ENCODE measurements at places on chromosomes 5 and 9.

GRCh38 chr9:129008986-129009583 is 19.0 kb downstream of the SH3GLB2 start:
- no peak for DNase-seq

DNA sequence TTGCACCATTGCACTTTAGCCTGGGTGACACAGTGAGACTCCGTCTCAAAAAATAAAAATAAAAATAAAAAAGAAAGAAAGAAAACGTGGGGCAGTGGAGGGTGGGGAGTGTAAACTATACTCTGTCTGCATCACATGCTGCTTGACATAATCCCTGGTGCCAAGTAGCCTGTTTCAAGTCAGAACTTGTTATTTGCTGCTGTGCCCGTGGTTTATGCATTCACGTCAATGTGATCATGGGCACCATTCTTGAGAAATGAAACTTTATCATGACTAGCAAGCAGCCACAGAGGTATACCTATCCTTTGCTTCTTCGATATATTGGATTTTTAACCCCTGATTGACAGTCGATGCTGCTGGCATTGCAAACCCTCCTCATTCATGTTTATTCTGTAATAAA is 4.1 kb upstream of the SMU1 start:
- DNase-seq: no peak

DNA sequence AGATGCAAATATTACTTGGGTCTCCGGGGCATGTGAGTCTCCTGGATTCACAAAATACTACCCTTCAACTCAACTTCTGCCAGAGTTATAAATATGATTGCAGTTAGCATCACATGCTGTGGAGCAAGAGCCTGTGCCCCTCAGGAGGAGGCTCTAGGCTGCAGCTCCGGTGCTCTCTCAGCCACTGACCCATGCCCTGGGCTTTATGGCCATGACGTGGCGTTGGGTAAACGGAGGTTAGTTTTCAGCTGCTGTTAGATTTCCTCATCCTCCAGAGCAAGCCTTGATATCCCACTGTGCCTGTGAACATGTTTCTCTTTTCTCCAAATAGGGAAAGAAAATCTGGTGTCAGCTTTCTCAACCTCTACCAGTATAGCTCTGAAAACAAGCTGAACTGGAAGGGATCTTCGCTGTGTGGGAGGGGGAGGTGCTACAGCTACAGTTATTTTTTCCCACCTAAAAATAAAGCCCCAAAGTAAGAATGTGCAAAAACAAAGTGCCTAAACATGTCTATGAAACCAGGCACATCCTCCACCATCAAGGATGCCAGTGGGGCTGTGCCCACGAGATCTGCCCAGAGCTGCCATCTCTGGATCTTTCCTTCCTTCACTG is 124.4 kb upstream of the GPR151 start:
- DNase-seq: no peak

DNA sequence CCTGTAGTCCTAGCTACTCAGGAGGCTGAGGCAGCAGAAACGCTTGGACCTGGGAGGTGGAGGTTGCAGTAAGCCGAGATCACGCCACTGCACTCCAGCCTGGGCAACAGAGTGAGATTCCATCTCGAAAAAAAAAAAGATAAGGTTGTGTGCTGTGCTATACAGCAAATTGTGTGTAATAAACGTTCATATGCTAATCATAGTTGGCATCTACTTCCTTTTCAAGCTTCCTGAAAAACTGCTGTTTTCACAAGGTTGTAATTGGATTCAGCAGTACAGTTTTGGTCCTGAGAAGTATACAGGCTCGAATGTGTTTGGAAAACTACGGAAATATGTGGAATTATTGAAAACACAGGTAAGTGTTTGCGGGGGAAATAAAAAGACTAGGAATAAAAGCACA is 25.5 kb downstream of the OTULINL start:
- no peak for DNase-seq

GRCh38 chr9:131695366-131695765 is 44.5 kb downstream of the RAPGEF1 start:
- no peak for DNase-seq

GRCh38 chr5:169647566-169647965 is 10.5 kb downstream of the DOCK2 start:
- no peak for DNase-seq

- DNase-seq: no peak
Measured at GRCh38 chr9:112785986-112786385, 35.4 kb downstream of the SNX30 start.

GRCh38 chr9:75228893-75229292 is 140.6 kb downstream of the OSTF1 start:
- DNase-seq: no peak

DNA sequence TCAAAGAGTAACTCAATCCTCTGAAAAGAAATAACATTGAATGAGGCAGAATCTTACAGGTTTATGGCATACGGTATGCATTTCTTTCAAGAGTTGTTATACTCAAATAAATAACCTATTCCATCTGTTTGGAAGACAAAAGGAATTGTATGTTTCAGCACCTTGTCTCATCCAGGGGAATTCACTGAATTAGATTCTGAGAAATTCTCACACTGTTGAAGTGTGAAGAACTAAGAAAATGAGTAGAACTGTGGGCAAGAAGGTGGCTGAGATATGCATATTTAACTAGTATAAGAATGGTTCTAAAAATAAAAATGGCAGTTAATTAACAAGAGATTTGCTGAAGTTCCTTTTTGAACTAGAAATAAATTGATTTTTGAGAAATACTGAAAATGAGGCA is 279.3 kb upstream of the DAP start:
- no peak for DNase-seq

- DNase-seq: peak; percentile 98
Measured at GRCh38 chr5:108748401-108749127, 867 bp downstream of the FER start.

GRCh38 chr5:10702040-10702629 is 58.9 kb downstream of the DAP start:
- DNase-seq: peak; percentile 56

GRCh38 chr5:86964889-86965288 is 302.8 kb upstream of the RASA1 start:
- no peak for DNase-seq

DNA sequence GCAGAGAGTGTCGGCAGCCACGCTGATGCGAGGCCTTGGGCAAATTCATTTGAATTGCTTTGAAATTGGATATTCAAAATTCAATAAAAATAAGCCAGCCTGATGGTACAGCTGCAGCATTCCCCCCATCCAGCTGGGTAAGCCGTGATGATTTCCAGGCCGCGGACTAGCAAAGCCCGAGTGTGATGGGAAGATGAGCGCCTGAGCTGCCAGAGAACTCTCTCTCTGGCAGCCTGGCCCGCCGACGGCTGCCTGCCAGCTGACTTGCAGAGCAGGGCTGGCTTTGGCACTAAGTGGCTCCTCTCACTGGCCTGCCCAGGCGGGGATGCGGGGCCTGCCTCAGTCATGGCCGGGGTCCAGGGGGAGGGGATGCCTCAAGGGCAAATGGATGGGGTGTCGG is 268.3 kb upstream of the WWC1 start:
- DNase-seq: no peak

All from T1000 (cell line).